AG04449 (cell line): ENCODE measurements at places on chromosomes 4 and X.
A peak's percentile ranks its signal among the peaks of the same experiment; 100 is the strongest.

DNA sequence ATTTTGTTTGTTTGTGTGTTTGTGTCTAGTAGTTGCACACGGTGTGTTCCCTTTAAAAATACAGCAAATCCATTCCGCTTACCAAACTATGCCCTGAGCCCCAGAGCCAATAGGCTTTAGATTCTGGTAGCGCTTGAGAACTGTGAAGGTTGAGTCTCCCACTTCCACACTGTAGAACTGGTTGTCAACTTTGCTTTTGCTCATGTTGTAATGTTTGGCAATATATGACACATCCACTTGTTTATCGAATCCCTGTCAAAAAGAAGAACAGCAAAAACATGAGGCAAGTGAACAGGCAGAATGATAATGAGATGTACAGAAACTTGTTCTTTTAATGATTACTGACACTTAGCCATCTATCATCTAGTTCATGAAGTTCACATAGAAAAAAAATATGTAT is 200.6 kb downstream of the MAPK10 start:
- DNase-seq = no peak

DNA sequence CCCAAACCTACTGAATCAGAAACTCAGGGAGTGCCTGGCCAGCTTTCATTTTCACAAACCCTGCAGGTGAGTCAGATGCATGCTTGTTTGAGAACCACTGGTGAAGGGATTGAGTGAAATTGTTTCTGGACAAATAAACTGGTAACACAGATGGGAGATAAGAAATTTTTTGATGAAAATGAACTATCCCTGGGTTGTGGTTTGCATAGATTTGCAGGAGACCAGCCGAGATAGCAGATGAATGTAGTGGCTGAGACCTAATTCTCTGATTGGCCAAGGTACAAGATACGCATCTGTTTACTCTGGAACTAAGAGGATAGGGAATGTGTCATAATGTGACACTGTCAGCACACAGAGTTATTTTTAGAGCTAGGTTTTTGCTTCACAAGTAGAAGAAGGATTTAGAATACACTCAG is 117.8 kb upstream of the NOCT start:
- DNase-seq = peak; percentile 59

GRCh38 chr4:161919442-161920220 is 244.2 kb downstream of the FSTL5 start:
- no peak for DNase-seq

- peak; percentile 64 for DNase-seq
Measured at GRCh38 chr4:101865501-101866062, 75.1 kb downstream of the BANK1 start.

- no peak for DNase-seq
Measured at GRCh38 chrX:6813836-6814370, 279.0 kb upstream of the VCX3A start.

GRCh38 chrX:108699368-108699767 is 37.0 kb downstream of the IRS4 start:
- DNase-seq = no peak

GRCh38 chrX:109190542-109190941 is 291.3 kb downstream of the GUCY2F start:
- DNase-seq = no peak

GRCh38 chr4:4386736-4387392 is at the start of gene NSG1:
Gene NSG1 (plus strand): TSS chr4:4387102. CDS start chr4:4387630, 528 bp downstream.
- DNase-seq = no peak

DNA sequence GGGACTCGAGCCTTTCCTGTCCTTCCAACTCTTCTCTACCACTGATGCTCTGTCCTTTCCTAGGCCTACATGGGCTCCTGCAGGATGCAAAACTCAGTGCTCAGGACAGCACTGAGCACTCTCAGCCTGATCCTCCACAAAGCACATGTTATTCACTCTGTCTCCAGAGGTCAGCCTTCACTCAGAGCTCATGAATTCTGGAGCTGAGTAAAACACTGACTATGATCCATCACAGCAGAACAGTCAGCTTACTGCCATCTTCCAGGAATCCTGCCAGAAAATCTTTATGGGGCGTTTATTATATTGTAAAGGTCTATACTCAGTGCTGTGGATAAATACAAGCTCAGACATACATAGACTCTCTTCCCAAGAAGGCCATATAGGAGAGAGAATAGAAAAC is 121.5 kb upstream of the CPEB2 start:
- DNase-seq = no peak

GRCh38 chr4:147044241-147044640 is 98.6 kb upstream of the TTC29 start:
- DNase-seq = no peak
